ENCODE measurements at places on chromosomes 5 and 9.

GRCh38 chr9:22159586-22159985 is 150.5 kb upstream of the CDKN2B start:
- no peak for DNase-seq

DNA sequence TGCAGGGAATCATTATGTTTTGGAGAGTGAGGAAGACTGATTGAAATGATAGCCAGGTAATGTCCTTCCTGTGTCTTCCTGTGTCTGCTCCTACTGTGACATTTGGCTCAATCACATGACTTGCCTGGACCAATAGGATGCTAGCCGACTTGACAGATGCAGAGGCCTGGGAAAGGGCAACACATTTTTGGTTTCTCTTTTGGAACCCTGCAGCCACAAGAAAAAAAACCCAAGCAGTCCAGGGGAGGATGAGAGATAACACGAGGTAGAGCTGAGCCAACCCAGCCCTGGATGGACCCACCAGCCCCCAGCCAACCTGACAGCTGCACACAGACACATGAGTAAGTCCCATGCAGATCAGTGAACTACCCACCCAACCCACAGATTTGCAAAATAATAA is 256.1 kb upstream of the SMARCA2 start:
- DNase-seq = no peak

- DNase-seq = no peak
Measured at GRCh38 chr9:86818636-86819035, 128.7 kb downstream of the GAS1 start.

GRCh38 chr9:134826336-134827285 is 54.0 kb upstream of the FCN2 start:
- DNase-seq = no peak

- no peak for DNase-seq
Measured at GRCh38 chr5:1468247-1468612, 23.0 kb upstream of the SLC6A3 start.

- no peak for DNase-seq
Measured at GRCh38 chr5:39520232-39520572, 95.4 kb upstream of the DAB2 start.

GRCh38 chr9:102398205-102398604 is 596.9 kb upstream of the CYLC2 start:
- DNase-seq = no peak

DNA sequence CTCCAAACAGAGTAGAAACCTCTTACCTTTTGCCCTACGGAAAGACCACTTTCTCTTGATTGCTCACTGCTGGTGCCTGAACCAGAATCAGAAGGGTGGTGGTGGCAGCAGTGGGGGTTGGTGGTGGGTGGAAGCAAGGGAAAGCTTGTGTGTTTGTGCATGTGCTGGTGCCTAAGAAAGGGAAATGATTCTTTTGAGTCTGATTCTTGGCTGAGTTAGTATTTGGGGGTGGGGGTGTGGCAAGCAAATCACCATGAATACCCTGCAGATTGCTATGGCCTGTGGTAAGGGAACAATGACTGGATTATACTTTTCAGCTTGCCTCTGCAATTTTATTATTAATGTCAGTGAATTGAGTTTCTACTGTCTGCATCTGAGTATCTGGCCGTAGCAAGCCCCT is 106.6 kb downstream of the ARHGAP26 start:
- DNase-seq = no peak

GRCh38 chr9:90301277-90301653 is 341.4 kb downstream of the DIRAS2 start:
- no peak for DNase-seq

DNA sequence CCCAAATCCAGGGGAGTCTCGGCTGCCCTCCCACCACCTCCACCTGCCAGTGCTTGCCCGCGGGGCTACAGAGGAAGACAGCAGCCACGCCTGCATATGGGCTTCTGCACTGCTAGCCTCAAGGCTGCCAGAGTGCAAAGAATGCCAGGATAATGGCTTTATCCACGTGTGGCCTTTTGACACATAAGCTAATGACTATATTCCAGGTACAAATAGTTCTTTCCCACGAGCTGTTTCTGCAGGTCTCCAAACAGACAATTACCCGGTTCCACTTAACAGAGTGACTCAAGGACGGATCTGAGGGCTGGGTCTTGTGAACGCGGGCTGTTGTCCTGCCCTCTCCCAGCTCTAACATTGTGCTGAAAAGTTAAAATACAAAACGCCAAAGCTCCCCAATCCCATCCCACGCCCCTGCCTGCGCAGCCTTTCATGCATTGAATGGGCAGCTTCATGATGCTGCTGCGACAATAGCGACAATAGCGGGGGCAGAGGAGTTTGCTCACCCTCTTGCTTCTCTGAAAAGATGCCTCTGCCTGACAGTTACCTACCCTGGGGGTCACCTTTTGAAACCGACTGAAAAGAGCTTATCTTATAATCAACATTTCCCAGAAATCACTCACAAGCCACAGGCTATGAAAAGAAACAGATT is 39.1 kb upstream of the MSH3 start:
- DNase-seq = no peak

DNA sequence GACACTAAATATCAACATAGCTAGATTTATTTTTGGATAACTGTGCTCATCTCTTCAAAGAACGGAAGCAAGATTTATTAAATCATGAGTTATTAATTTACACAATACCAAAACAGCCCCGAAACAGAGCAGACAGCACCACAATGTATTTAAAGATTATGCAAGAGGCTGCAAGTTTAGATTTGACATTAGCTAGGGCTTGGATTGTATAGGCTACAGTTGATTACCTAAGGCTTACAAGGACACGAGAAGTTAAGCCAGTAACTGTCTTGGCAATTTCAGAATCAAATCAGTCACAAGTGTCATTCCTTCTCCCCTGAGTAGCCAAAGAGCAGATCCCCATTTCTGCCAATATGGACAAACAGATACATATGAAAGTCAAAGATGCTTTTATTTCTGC is 152.6 kb downstream of the MED27 start:
- no peak for DNase-seq

- DNase-seq = no peak
Measured at GRCh38 chr5:87411586-87411972, 1.2 kb downstream of the CCNH start.

DNA sequence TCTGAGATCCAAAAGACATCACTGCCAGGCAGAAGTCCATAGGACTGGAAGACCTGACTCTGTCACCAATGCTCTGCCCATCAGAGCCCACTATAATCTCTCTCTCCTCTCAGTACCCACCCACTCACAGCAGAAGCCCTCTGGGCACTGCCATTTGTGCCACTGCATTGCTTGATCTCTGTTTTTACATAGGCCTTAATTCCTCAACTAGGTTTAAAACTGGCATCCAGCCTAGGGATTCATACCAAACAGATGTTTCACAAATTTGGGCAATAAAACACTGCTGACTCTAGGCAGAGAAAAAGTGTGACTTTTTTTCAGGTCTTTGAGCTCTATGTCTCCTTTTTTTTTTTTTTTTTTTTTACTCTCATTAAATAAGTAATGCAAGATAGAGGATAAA is 91.1 kb upstream of the RANBP3L start:
- DNase-seq = no peak

DNA sequence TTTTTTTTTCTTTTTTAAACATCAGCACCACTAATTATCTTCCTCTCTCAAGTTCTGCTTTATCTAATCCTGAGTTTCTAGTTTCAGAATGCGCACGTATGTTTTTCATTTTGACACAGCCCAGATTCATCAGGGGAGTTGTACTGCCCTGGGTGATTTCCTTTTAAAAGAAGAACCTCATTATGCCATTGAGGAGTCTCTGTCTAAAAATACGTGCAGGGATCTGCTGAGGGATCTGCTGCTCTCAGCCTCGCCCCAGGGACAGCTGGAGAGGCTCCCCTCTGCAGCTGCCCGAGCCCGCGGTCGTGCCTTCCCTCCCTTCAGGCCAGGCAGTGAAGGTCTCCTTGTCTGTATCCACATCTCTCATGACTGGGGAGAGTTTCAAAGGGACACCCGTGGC is 273.1 kb downstream of the ARHGEF28 start:
- no peak for DNase-seq

DNA sequence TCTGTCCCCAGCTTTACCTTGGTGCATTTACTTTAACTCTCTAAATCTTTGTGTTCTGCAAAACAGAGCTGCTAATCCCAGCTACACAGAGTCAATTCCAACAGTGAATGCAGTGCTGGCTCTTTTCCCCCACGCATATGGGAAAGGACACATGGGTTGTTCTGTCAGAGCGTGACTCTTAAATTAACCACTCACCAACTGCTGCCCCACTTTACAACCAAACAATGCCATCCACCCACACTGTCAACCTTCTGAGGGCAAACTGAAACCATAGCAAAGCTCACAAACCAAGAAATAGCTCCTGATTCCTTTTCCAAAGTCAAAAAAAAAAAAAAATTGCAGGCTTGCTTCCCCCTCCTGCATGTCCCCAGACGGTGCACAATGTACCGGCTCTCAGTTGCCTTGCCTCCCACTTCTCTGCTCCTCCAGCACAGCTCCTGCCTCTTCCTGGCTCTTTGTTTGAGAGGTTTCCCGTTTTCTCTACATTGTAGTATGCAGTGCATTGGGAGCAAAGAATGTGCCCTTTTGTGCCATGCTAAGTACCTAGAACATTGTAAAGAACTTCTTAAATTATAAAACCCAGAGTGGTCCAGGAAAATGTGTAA is 151.5 kb upstream of the DAPK1 start:
- DNase-seq = no peak

- no peak for DNase-seq
Measured at GRCh38 chr9:22244139-22245011, 202.2 kb upstream of the DMRTA1 start.

- no peak for DNase-seq
Measured at GRCh38 chr9:134929193-134930158, 11.8 kb upstream of the FCN1 start.

- no peak for DNase-seq
Measured at GRCh38 chr5:122182491-122182921, 53.2 kb downstream of the ZNF474 start.

Measured in left lobe of liver (tissue), 2 donors.